ENCODE measurements at places on chromosomes 3 and 15. TPM values are rescaled to one million over a fixed set of nuclear protein-coding genes. Genes with fewer than 3 reads are reported as not detected.

Gene SLC12A1
- not detected for total RNA-seq

Gene ENTPD3
- not detected for total RNA-seq

DNA sequence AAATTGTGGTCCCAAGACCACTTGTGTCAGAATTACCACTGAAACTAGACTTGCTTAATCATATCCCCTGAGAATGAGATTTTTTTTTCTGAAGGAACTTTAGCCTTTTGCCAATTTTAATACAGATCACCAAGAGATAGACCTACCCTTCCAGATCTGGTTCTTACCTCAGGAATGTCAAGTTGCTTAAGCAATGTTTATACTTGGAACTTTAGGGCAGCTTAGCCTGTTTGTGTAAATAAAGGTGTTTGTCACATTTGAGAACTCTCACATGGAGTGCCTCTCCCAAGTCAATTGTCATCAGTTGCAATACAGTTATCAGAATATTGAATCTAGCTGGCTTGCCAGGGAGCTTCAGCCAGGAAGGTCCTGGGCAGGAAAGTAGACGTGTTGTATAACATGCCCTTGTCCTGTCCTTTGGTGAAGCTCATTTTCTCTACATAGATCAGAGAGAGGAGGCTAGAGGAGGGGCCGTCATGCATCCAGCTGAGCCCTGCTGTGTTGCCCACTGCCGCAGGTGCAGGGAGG, 3.9 kb downstream of the GPD1L start:
- no peaks in the 10 kb centered on the region for H3K36me3 ChIP-seq
- DNase-seq: no peak
- H3K4me3 ChIP-seq: no peak overlapping the region

DNA sequence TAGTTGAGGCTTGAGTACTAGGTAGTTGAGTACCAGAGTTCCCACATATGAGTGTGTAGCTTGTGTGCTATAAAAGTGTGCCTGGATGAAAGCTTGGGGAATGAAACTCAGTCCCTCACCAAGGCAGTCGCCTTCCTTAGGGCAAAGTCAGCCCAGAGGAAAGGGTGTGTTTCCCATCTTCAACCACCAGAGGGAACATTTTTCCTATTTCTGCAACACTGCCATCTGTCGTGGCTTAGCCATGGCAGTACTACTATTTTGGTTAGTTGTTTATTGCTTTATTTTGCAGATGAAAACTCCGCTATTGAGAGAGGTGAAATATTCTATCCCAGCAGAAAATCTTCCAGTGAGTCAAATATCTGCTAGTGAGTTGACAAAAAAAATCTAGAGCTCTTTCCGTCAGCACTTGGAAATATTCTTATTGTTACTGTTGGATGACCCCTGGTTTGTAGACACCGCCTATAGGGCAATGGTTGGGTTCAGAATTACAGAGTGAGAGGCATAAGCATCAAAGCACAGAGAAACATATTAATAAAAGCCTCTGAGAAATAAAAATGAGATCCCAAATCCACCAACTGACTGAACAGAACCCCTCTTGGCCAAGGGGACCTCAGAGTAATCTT, 239.9 kb downstream of the CPNE4 start:
- H3K27ac ChIP-seq: no peak overlapping the region
- peaks cover 62% of the 10 kb centered on the region for H3K27me3 ChIP-seq
- no peaks in the 10 kb centered on the region for H3K36me3 ChIP-seq
- H3K4me1 ChIP-seq: peaks cover 20% of the 10 kb centered on the region

DNA sequence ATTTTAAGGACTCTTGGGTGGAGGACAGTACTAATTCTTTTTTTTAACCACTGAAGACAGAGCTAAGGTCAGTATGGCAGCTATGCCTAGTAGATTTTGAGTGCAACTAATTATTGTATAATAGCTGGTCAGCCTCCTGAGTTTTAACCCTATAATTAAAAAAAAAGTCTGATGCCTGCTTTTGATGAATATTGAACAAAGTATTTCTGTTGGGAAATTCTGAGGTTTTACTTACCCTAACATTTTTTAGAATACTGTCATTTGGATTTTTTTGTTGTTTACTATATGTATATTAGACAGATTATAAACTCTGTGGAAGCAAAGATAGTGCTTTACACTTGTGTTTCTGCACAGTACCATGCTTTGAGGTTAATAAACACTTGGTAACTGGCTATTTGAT, 20.8 kb downstream of the TCF12 start:
- H3K36me3 ChIP-seq: peaks cover 9% of the 10 kb centered on the region
- no peak for DNase-seq
- no peaks in the 10 kb centered on the region for H3K27me3 ChIP-seq
- H3K27ac ChIP-seq: no peak overlapping the region

- no peak for DNase-seq
- H3K27ac ChIP-seq: no peak overlapping the region
- no peaks in the 10 kb centered on the region for H3K27me3 ChIP-seq
Measured at GRCh38 chr3:64184621-64185020, 40.6 kb downstream of the PRICKLE2 start.

DNA sequence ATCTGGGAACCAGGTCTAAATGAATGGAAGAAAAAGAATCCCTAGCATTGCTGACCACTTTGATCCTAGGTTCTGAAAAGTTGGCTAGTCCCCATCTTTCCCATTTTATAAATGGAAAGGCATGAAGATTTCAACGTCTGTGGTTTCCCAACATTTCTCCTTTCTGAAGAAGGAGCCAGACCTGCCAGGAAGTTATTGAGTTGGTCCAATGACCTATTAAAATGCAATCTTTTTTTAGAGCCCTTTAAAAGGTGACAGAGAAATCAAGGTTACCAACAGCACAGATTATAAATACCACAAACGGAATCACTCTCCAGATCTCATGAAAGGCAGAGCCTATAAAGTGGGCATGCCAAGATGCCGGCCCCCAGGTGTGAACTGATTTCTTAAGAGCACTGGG, 505.6 kb upstream of the THBS1 start:
- no peak overlapping the region for H3K27ac ChIP-seq
- H3K36me3 ChIP-seq: no peaks in the 10 kb centered on the region
- H3K4me3 ChIP-seq: no peak overlapping the region
- H3K4me1 ChIP-seq: no peaks in the 10 kb centered on the region
- no peaks in the 10 kb centered on the region for H3K27me3 ChIP-seq

GRCh38 chr3:182323898-182324297, 469.4 kb upstream of the ATP11B start:
- H3K27ac ChIP-seq: no peak overlapping the region
- no peaks in the 10 kb centered on the region for H3K36me3 ChIP-seq
- DNase-seq: no peak
- H3K4me1 ChIP-seq: peaks cover 22% of the 10 kb centered on the region
- H3K4me3 ChIP-seq: no peak overlapping the region

DNA sequence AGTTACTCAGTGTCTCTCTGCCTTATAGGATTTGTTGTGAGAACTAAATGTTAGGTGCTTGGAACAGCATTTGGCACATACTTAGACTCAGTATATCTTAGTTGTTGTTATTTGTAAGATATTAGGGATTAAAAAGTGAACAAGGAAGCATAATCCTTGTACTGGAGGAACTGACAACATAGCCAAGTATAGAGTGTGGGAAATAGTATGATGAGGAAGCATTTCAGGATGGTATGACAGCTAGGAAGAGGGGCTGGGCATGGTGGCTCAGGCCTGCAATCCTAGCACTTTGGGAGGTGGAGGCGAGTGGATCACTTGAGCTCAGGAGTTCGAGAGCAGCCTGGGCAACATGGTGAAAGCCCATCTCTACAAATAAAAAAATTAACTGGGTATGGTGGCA, 16.6 kb upstream of the GCNT3 start:
- no peaks in the 10 kb centered on the region for H3K4me1 ChIP-seq
- no peaks in the 10 kb centered on the region for H3K36me3 ChIP-seq
- no peaks in the 10 kb centered on the region for H3K27me3 ChIP-seq

- no peak for DNase-seq
- no peaks in the 10 kb centered on the region for H3K27me3 ChIP-seq
- H3K36me3 ChIP-seq: no peaks in the 10 kb centered on the region
- no peak overlapping the region for H3K27ac ChIP-seq
Measured at GRCh38 chr3:18258492-18258891, 166.6 kb downstream of the SATB1 start.

Data from neural progenitor cell (in vitro differentiated cells).